ENCODE measurements at places on chromosomes 6 and 20. TPM values are rescaled to one million over a fixed set of nuclear protein-coding genes. Genes with fewer than 3 reads are reported as not detected.

DNA sequence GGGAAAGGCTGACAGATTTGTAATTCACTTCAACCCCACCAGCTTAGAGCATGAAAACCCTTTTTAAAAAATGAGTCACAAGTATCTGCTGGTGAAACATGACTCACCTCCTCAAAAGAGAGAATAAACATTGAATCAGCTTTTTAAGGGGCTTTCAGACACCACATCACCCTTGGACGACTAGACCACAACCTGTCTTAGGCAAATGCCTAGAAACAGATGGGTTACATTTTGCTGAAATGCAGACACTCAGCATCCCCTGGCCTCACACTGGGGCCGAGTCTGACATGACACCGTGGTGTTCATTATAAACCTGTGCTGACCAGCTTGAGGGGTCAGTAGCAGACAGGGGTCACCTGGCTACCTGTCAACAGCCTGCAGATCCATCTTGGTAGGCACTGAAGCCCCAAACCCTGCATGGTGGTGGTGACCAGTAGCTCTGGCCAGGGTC, 175.3 kb upstream of the CST7 start:
- H3K27me3 ChIP-seq, result no peaks in the 10 kb centered on the region
- no peaks in the 10 kb centered on the region for H3K4me1 ChIP-seq
- H3K27ac ChIP-seq, result no peak overlapping the region
- H3K36me3 ChIP-seq, result no peaks in the 10 kb centered on the region
- no peak overlapping the region for H3K4me3 ChIP-seq

Gene ELOVL2
- not detected for total RNA-seq

Gene PGC
- total RNA-seq, result 8.9 TPM

DNA sequence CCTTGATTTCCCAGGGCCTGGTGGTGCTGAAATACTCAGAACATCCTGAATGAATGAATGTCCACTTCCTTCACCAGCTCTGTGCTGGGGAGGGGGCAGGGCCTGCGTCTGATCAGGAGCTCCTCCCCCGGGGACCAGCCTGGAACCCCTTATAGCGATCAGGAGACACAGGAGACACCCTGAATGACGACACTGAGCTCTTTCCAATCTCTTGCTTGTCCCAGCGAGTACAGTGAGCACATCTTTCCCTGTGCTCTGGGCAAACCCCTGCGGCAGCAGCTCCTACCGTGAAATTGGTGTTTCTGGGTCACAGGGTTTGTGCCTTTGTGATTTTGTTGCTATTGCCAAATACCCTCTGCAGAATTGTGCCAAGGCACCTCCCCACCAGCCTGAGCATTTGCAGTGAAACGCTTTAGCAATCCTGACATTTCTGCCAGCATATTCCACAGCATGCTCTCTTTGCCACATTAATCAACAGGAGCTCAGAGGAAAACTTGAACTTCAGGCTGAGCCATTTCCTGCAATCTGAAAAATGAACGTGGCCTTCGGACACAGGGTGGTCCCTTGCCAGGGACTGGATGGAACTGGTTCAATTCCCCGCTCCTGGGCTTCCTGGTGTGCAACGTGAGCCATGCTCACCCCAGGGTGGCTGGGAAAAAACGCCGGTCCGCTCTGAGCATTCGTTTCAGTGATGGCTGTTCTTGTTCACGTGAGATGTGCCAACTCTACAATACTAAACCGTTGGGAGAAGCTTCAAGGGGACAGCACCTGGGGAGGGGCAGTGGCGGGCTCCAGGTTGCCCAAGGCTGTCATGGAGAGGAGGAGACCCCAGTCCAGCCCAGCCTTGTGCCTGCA, 23.1 kb upstream of the MRGBP start:
- no peak for DNase-seq
- peaks cover 2% of the 10 kb centered on the region for H3K27me3 ChIP-seq
- H3K36me3 ChIP-seq, result no peaks in the 10 kb centered on the region
- H3K4me1 ChIP-seq, result peaks cover 11% of the 10 kb centered on the region
- H3K4me3 ChIP-seq, result no peak overlapping the region

Gene ERVFRD-1
- 0.29 TPM for total RNA-seq

GRCh38 chr6:105991561-105992314, 94.4 kb upstream of the PRDM1 start:
- no peaks in the 10 kb centered on the region for H3K27me3 ChIP-seq
- peak overlapping the region; percentile 51 for H3K4me3 ChIP-seq
- H3K36me3 ChIP-seq, result no peaks in the 10 kb centered on the region
- peak overlapping the region; percentile 73 for H3K27ac ChIP-seq

DNA sequence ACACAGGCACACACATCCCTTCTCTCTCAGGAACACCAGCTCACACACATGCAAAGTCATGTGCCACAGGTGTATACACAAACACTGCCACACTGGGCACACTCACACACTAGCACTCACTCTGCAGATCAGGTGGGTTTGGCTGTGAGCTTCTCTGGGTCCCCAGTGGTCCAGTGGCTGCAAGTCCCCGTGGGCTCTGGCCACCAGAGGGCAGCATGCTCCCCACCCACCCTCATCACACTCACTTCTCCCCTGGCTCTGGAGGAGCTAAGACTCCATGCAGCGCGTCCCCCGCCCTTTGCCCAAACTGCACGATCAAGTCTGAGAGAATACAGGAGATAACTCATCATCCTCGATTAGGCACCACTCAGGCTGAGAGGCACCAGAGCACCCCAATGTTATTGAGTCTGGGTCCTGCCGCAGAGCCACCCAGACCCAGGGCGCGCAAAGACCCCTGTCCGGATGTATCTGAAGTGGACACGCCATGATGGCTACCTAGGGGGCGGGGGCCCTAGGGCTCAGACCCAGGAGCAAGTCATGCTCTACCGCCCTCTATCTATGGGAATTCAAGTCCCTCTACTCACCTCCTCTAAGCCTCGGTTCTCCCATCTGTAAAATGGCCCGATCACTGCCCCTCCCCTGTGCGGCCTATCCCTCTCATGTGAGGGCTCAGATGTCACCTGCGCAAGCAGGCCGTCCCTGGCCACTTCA, 90.5 kb downstream of the GRM4 start:
- no peak overlapping the region for H3K27ac ChIP-seq
- no peaks in the 10 kb centered on the region for H3K4me1 ChIP-seq
- no peaks in the 10 kb centered on the region for H3K36me3 ChIP-seq
- no peaks in the 10 kb centered on the region for H3K27me3 ChIP-seq
- H3K4me3 ChIP-seq, result no peak overlapping the region

DNA sequence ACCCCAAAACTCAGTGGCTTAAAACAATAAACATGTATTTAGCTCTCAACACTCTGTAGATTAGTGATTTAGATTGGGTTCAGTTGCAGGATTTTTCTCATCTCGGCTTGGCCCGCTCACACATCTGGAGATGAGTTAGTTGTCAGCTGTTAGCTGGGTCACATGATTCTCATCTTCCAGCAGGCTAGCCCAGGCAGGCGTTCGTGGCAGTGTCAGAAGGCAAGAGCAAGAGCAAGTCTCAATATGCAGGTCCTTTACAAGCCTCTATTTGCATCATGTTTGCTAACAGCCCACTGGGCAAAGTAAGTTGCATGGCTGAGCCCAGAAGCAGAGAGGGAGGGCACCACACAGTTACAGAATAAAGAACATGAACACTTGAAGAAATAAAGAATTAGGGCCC, 83.6 kb upstream of the MYLIP start:
- H3K27me3 ChIP-seq, result no peaks in the 10 kb centered on the region
- H3K36me3 ChIP-seq, result no peaks in the 10 kb centered on the region
- H3K4me3 ChIP-seq, result no peak overlapping the region
- no peak for DNase-seq
- H3K27ac ChIP-seq, result no peak overlapping the region
- no peaks in the 10 kb centered on the region for H3K4me1 ChIP-seq

DNA sequence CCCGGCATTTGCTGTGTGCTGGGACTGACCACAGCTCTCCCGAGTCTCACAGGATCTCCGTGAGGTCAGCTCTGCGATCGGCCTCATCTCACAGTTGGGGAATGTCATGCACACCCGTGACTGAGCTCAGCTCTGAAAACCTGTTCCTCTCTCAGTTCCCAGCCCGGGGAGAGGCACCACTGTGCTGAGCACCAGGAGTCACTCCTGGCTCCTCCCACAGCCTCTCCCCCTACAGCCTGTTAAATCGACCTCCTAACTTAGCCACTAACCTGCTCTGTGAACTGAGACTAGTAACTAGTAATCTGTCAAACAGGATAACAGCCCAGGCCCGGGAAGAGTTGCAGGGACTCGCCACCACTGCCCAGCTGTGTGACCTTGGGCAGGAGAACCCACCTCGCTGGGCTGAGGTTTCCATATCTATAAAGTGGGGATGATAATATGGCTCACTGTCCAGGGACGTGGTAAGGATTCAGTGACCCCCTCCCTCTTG, 20.1 kb upstream of the NOL4L start:
- no peaks in the 10 kb centered on the region for H3K4me1 ChIP-seq
- DNase-seq, result no peak
- no peaks in the 10 kb centered on the region for H3K27me3 ChIP-seq
- H3K4me3 ChIP-seq, result no peak overlapping the region
- no peak overlapping the region for H3K27ac ChIP-seq

DNA sequence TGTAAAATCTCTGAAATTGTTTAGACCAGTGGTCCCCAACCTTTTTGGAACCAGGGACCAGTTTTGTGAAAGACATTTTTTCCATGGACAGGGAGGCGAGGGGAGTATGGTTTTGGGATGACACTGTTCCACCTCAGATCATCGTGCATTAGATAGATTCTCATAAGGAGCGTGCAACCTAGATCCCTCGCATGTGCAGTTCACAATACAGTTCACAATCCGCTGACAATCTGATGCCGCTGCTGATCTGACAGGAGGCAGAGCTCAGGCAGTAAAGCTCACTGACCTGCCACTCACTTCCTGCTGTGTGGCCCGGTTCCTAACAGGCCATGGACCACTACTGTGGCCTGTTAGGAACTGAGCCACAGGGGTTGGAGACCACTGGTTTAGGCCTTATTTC, 115.2 kb downstream of the EPM2A start:
- H3K4me3 ChIP-seq, result no peak overlapping the region
- no peak for DNase-seq
- H3K27ac ChIP-seq, result no peak overlapping the region
- no peaks in the 10 kb centered on the region for H3K27me3 ChIP-seq

- H3K27me3 ChIP-seq, result no peaks in the 10 kb centered on the region
- H3K36me3 ChIP-seq, result no peaks in the 10 kb centered on the region
- H3K4me3 ChIP-seq, result no peak overlapping the region
These were observed 142.5 kb upstream of the SPACA1 start for GRCh38 chr6:87905101-87905641.

Gene FHL5
- total RNA-seq, result not detected

GRCh38 chr20:10322073-10323012, 103.7 kb downstream of the SNAP25 start:
- no peaks in the 10 kb centered on the region for H3K27me3 ChIP-seq
- no peak overlapping the region for H3K4me3 ChIP-seq
- no peaks in the 10 kb centered on the region for H3K36me3 ChIP-seq

- no peak overlapping the region for H3K4me3 ChIP-seq
- no peak for DNase-seq
- no peaks in the 10 kb centered on the region for H3K27me3 ChIP-seq
- H3K27ac ChIP-seq, result no peak overlapping the region
- no peaks in the 10 kb centered on the region for H3K4me1 ChIP-seq
These were observed 383.3 kb downstream of the TAF4 start for GRCh38 chr20:61682114-61682995.

DNA sequence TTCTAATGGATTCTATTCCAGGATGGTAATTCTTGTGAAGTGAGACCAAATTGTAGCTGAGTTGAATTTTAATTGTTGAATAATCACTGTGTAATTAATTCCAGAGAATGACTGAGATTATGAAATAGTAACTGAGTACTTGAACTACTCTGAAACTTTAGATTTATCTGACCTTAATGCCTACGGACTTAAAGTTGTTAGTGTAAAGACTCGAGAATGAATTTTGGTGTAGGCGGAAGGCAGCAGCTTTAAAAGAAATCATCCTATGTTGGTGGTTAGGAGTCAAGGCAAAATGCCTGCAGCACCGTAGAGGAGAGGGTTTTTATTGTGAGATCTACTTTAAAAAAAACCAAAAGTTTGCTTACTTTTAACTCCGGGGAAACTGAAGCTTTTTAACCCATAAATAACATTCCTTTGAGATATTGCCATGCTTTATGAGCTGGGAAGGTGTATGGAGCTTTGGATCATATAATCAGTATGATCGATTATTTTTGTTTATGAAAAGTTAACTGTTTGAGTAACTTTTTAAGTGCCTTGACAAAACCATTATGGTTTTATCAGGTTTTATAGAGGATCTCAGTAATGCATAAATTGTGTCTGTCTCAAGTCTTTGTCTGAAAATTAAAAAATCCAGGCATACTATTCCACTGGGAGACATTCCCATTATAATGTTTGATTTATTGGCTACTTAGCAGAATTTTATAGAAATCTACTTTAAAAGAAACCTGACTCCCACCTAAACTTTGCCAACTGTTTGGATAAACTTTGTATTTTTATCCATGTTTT, 46.1 kb downstream of the MYO6 start:
- no peaks in the 10 kb centered on the region for H3K4me1 ChIP-seq
- H3K27ac ChIP-seq, result no peak overlapping the region
- H3K4me3 ChIP-seq, result no peak overlapping the region
- no peak for DNase-seq
- no peaks in the 10 kb centered on the region for H3K27me3 ChIP-seq

DNA sequence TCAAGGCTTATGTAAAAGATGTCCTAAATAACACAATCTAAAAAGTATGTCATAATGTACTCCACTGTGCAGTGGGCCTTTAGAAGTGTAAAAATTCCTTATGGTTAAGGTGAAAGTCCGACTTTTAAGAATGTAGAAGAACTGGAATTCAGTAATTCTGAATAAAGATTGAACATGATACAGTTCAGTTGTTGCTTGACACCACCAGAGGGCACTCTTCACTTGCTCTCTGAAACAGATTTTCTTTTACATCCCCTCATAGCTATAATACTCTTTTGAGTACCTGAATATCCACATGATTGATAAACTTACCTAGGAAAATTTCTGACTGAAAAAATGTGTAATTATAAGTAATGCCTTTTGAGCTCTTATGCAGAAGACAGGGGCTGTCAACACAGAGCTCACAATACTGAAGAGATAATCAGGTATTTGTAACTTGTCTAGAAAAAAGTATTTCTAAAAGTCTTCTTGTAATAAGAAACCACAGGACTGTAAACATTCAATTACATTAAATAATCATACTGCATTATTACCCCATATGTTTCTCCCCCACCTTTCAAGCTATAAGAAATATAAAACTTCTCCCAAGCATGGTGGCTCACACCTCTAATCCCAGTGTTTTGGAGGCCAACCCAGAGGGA, 92.1 kb downstream of the POPDC3 start:
- H3K36me3 ChIP-seq, result no peaks in the 10 kb centered on the region
- H3K4me3 ChIP-seq, result no peak overlapping the region
- no peak for DNase-seq
- H3K27me3 ChIP-seq, result no peaks in the 10 kb centered on the region

- H3K4me3 ChIP-seq, result no peak overlapping the region
- no peak for DNase-seq
- no peaks in the 10 kb centered on the region for H3K4me1 ChIP-seq
- H3K27ac ChIP-seq, result no peak overlapping the region
These were observed 32.2 kb downstream of the KIF25 start for GRCh38 chr6:168029459-168030217.

GRCh38 chr20:41879123-41879522, 260.9 kb upstream of the CHD6 start:
- DNase-seq, result no peak
- H3K4me1 ChIP-seq, result no peaks in the 10 kb centered on the region
- H3K36me3 ChIP-seq, result no peaks in the 10 kb centered on the region
- H3K27ac ChIP-seq, result no peak overlapping the region

Gene TRIM10
- 1.4 TPM for total RNA-seq

Measured in Caco-2 (cell line).